ENCODE measurements at places on chromosomes 11 and 22.

DNA sequence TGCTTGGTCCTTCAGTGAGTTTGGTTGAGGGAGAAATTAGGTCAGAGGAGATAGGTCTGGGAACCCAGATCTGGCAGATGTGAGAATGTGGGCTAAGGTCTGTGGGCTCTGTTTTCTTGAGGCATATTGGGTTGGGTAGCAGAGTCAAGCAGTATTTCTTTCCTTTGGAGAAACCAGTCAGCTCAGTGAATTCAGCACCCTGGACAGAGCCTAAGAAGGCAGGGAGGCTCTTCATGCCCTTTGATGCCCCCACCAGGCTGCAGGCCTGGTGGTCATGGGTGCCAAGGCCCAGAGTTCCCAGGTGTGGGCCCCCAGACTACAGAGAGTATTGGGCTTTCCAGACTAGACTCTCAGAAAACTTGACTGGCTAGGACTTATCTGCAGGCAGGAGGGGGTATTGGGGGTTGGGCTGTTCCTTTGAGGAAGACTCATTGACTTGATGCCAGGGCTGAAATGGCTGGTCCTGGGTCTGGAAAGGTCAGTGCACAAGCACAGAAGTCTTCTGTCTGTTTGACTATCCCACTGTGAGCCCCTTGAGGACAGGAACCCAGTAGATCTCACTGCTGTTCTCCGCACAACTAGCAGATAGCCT is 45.3 kb upstream of the NECTIN1 start:
- DNase-seq = no peak

- no peak for DNase-seq
Measured at GRCh38 chr11:69005631-69006368, 7.2 kb downstream of the MRGPRF start.

DNA sequence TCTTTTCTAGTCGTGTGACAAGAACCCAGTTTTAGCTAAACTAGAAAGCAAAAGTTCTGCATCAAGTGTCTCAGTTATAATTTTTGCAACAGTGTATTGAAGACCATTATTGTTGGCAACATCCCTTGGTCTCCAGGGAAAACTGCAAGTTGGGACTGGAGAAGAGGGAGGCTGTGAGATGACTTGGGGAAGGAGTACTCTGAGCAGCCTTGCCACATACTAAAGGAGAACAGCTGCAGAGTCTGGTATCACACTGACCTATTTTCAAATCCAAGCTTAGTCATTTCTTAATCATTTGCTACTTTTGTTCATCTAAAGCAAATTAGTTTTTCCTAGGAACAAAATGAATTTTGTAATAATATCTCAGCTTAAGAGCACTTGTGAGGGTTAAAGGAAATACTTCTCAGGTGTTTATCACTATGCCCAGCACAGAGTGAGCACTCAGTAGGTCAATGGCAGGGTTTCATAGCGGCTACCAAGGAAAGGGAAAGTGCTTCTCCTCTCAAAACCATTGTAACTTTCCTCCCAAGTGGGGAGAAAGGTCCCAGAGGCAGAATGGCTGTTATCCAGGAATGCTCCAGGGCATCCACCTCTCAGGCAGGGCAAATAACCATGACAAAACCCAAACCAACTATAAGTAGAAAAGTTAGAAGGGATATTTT is 247.1 kb downstream of the C11orf87 start:
- DNase-seq = no peak

- no peak for DNase-seq
Measured at GRCh38 chr11:112179601-112180000, 4.3 kb downstream of the BCO2 start.

All from CD4-positive, alpha-beta T cell treated with Interleukin-6 at 100 ng/mL for 8 hours (primary cell).